Fibroblast of the conjunctiva (primary cell): ENCODE measurements at places on chromosomes 16 and 17.

DNA sequence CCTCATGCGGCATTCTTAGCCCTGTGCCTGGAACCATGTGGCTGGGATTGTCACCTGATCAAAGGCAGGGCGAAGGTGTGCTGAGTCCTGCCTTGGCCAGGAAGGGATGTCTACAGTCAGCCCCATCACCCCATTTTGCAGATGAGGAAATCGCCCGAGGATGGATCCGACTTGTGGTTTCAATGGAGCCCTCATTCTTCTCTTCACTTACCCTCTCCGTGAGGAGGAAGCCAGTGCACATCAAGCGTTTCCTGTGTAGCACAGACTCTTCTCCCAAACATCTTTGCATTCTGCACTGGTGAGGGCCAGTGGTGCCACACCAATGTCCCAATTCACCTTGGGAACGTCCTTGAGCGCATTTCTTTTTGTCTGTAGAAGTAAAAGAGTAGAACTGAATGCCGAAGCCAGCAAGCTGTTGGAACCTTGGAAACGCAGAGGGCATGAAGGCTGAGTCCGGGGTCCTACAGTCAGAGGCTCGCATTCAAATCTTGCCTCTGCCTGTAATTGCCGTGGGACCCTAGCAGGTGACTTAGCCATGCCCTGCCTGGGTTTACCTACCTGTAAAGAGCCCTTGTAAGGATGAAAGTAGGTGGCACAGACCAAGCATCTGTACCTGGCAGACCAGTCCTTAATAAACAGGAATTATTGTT, 85.4 kb downstream of the IRF8 start:
- no peak for DNase-seq

DNA sequence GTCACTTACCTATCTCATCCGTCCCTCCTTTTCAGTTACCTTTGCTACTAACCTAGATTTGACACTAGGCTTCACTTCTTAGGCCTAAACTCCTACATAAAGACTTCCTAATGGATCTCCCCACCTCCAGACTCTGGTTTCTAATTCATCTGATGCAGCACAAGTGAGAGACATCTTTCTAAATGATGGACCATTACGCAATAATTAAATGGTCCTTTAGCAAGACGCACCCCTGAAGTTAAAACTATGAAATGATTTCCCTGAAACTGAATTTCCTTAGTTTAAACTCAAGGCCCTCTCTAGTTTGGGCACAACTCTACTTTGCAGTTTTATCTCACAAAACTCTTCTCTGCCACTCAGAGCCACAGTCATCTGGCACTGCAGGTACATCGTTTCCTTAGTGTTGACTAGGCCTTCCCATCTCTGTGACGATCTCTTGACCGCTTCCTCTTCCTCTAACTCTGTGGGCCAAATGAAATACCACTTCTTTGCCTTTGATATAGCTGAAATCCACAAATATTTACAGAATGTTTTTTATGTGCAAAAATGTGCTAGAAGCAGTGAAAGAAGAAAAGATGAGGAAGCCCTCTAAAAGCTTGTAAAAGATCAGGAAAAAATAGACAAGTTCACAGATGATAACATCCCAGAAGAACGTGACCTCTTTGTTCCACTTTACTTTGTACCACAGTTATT, 3.3 kb downstream of the SYNRG start:
- DNase-seq, result no peak

DNA sequence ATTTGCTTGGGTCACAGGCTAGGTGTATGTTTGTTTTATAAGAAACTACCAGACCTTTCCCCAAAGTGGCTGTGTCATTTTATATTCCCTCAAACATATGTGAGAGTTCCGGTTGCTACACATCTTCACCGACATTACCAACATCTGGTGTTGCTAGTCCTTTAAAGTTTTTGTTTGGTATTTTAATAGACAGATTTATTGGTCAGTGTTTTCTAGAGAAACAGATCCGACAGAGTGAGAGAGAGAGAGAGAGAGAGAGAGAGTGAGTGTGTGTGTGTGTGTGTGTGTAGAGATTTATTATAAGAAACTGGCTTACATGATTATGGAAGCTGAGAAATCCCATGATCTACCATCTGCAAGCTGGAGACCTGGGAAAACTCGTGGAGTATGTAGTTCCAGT, 31.0 kb downstream of the LDHD start:
- no peak for DNase-seq

- no peak for DNase-seq
Measured at GRCh38 chr17:22435231-22435974, 743.1 kb downstream of the KCNJ18 start.
